ENCODE measurements at places on chromosomes 13 and 19.
A peak's percentile ranks its signal among the peaks of the same experiment; 100 is the strongest.

DNA sequence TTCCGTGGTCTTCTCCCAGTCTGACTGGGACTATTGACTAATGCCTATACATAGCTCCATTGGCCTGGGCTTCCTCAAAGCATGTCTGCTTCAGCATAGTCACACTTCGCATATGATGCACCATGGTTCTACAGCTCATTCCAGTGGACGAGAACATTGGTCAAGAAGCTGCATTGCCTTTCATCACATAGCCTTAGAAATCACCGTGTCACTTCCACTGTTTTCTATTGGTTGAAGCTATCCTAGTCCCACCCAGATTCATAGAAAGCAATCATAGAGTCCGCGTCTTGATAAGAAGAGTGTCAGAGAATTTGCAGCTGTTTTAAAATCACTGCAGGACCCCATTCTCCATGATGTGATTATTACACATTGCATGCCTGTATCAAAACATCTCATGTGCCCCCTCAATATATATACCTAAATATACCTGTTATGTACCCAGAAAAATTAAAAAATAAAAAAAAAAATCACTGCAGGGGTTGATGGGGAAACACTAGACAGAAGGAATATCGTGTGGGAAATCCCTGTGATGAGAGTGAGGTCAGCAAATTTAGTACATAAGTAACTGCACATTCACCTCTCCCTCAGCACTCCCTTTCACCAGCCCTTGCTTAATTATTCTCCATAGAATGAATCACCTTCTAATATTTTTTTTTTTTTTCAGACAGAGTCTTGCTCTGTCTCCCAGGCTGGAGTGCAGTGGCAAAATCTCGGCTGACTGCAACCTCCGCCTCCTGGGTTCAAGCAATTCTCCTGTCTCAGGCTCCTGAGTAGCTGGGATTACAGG lies 2.2 kb upstream of the ARHGAP33 start:
- DNase-seq, result no peak

DNA sequence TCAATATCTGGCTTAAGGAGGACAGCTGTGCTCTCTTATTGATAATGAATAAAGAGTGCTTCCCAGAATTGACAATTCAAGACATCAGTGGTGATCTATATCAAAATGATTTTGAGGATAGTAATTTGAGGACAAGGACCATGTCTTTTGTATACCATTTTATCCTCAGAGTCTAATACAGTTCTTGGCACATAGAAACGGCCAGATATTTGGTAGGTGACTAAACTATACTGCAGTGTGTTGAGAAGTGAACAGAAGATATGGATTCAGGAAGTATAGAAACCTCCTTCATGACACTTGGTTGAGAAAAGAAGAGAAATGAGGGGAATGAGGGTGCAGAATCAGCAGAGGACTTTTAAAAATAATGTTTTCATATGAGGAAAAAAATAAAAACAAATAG lies 16.1 kb upstream of the LMO7 start:
- no peak for DNase-seq

- DNase-seq, result peak; percentile 49
These were observed 1.2 kb downstream of the MKNK2 start for GRCh38 chr19:2049741-2050348.

DNA sequence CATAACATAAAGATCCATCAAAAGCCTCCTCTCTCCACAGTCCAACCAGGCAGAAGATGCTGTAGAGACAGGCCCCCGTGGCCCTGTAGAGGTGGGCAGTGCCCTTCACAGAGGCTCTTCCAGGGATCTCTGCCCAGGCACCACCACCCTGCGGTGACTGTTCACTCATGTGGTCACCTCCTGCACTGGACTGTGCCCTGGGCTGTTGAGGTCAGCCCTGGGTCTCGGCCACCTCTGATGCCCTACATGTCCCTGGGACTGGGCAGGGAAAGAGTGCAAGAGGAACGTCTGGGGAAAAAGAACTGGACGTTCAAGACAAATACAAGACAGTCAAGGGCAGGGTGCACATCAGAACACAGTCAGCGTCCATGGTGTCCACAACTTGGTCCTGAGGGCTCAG lies 22.3 kb downstream of the PEPD start:
- DNase-seq, result no peak

- DNase-seq, result no peak
These were observed 35.5 kb downstream of the PAK4 start for GRCh38 chr19:39160889-39161672.

DNA sequence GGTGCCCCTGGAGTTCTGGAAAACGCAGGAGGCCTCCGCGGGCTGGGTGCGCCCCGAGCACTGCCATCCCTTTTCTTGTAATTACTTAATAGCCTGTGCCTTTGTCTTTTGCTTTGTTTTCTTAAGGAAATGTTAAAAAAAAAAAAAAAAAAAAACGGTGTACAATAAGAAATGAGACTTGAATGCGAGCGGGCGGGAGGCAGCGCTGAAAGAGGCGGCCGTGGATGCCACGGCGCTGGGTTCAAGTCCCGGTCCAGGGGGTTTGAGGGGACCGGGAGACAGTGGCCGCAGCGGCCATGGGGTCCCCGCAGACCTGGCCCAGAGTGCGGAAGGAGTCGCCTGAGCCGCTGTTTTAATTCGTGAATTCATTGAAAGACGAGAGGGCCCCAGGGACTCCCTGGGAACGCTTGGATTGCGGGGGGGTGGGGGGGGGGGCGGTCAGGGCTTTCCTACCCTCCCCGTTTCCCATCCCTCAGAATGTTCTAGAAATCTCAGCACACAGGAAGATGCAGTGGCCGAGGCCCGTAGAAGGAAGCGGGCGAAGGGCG lies 349.2 kb upstream of the ARGLU1 start:
- DNase-seq, result no peak

GRCh38 chr19:17455308-17456123 lies 5.2 kb downstream of the NXNL1 start:
- no peak for DNase-seq

DNA sequence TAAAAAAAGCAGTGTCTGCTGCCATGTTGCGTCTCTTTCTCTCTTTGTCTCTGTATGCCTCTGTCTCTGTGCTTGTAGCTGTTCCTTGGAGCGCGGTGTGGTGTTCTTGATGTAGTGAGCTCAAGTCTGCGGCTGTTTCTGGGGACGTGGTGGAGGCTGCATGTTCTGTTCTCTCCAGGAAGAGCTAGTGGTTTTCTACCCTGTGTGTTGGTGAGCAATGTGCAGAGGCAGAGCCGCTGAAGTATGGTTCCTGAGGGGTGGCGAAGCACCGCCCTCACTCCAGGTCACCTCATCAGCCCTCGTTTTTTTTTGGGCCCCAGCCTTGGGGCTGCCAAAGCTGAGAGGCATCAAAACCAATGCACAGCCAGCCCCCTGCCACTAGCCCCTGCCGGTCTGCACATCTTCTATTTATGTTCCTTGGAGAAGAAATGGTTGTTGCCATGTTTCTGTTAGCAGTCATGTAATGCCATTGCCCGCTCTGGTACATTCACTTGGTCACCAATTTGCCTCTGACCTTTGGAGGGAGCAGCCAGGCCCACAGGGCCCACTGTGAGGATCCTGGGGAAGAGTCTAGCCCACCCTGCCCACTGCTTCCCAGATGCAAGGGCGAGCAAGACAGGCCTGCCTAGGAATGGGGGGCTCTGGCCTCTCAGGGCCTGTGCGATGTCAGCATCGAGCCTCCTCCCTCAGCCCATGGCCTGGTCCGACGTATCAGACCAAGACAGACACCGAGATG lies 7.2 kb downstream of the HNRNPL start:
- no peak for DNase-seq

GRCh38 chr19:1076046-1076386 lies 9.0 kb downstream of the ARHGAP45 start:
- DNase-seq, result no peak

DNA sequence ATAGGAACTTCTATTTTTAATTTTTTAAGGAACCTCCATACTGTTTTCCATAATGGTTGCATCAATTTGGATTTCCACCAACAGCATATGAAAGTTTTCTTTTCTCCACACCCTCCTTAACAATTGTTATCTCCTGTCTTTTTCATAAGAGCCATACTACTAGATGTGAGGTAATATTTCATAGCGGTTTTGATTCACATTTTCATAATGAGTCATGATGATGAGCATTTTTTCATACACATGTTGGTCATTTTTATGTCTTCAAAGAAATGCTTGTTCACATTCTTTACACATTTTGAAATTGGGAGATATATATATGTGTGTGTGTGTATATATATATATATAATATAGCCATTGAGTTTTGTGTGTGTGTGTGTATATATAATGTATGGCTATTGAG lies 420.3 kb upstream of the PCDH9 start:
- DNase-seq, result no peak

DNA sequence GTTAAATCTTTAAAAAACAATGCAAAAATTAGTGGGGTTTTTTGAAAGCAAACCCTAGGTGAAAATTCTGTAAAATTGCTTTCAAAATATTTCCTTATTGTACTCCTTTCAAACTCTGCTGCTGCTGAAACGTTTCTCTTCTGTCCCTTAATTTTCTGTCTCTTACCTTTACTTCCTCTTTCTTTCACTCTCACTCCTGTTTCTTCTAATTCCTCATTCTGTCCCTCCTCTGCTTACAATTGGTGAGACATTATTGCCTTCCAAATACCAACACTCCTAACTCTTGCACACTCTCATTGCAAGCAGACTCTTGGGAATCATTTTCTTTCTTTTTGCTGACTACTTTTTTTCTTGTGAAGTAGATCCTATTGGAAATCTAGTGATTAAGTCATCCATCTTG lies 685.6 kb upstream of the SLITRK1 start:
- DNase-seq, result no peak

DNA sequence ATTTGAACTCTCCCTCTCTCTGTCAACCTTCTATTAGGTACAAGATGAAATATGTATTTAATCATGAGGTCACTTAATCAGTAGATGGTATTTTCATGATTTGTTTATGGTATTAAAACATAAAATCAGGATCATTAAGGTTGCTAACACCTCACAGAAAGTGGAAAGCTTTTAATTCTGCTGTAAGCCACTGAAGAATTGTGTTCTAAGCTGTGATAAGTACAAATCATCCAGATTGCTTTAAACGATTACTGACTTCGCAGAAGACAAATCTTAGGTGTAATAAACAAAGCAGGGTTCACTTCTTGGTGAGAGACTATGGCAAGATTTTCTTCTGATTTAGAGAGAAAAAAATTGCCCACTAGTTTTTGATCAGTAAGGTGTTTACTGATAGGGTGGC lies 214.5 kb downstream of the ABCC4 start:
- no peak for DNase-seq

DNA sequence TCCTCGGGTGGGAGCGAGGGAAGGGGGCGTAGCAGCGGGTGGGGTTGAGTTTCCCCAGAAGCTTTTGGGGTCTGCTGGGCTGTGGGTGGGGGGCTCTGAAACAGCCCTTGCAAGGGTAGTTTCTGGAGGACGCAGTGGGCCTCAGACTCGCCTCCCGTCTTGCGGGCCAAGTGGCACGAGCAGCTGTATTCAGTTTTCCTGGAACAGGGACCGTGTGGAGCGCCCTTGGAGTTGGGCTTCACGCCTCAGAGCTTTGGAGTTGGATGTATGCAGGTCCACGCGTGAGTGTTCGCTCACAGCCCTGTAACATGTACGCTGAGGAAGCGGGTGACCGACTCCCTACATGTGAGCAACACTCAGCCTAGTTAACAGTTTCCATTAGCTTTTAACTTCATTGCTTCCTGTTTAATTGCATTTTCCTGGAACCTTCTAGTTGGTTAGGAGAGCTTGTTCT lies 603 bp downstream of the TM9SF2 start:
- no peak for DNase-seq

DNA sequence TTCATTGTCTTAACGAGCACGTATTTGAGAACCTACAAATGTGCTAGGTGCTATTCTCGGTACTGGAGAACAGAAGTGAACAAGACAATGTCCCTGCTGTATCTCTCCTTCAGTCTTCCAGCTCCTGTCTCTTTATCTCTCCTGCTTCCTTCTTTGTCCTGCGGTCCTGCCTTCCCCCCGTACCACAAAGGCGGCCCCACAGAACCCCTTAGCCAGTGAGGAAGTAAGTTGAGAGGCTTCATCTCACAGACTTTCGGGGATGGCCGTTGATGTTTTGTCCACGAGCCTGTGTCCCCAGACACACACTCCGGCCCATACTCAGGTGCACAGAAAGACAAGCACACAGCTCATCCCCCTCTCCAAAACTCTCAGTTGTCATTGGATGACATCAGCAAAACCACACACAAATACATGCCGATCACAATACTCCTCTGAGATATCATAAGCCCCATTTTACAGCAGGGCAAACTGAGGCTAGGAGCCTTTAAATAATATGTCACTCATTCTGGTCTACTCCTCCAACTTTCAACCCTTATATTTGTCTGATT lies 507 bp upstream of the SWSAP1 start:
- DNase-seq, result no peak

- no peak for DNase-seq
These were observed 6.3 kb upstream of the DNAAF3 start for GRCh38 chr19:55172741-55173140.

DNA sequence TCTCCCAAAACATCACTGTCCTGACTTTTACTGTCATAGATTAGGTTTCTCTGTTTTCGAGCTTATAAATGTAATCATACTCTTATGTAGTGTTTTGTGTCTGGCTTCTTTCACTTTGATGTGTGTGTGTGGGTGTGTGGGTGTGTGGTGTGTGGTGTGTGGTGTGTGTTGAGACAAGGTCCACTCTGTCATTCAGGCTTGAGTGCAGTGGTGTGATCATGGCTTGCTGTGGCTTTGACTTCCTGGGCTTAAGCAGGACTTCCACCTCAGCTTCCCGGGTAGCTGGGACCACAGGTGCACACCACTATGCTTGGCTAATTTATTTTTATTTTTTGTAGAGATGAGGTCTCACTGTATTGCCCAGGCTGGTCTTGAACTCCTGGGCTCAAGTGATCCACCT lies 59.6 kb downstream of the PDS5B start:
- no peak for DNase-seq

GRCh38 chr13:25095851-25096453 lies at the start of gene PABPC3:
TSS of gene PABPC3 (plus strand) at chr13:25096136. CDS start at chr13:25096199, 63 bp downstream.
- DNase-seq, result no peak

GRCh38 chr13:29852472-29853054 lies 2.1 kb upstream of the UBL3 start:
- no peak for DNase-seq

- no peak for DNase-seq
These were observed 7.7 kb upstream of the NFIC start for GRCh38 chr19:3358689-3359014.

GRCh38 chr19:13959141-13959961 lies 7.0 kb downstream of the DCAF15 start:
- no peak for DNase-seq

- DNase-seq, result no peak
These were observed 33.3 kb downstream of the SUGP2 start for GRCh38 chr19:18999896-19000620.

DNA sequence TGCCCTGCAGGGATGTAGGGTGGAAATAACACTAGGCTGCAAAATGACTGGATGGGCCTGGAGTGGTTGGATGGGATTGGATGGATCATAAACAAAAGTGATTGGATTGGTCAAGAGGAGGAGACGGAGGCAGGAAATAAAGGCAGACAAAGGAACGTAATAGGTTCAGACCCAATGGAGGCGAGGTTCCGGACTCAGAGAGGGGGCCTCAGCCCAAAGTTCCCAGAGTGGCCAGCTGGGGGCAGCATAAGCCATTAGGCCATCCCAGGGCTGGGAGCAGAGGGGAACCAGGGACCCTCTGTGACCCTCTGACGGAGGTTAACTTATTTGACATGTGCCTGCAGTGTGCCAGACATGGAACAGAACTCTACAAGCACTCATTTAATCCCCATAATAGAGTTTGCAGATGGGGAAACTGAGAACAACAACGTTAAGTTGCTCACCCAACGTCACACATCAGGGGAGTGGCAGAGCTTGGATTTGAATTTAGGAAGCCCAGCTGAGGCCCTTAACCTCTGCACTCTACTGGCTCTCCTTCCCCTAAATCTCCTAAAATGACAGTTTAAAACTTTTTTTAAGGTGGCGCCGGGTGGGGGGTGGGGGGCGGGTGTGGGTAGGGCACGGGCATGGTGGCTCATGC lies 15.3 kb upstream of the MAP1S start:
- no peak for DNase-seq

GRCh38 chr13:50679321-50679720 lies 164.2 kb downstream of the DLEU7 start:
- DNase-seq, result no peak

Measured in NCI-H2029 treated with DMSO at 0.1 percent for 48 hours (cell line).